ENCODE measurements at places on chromosomes 1 and 21.

DNA sequence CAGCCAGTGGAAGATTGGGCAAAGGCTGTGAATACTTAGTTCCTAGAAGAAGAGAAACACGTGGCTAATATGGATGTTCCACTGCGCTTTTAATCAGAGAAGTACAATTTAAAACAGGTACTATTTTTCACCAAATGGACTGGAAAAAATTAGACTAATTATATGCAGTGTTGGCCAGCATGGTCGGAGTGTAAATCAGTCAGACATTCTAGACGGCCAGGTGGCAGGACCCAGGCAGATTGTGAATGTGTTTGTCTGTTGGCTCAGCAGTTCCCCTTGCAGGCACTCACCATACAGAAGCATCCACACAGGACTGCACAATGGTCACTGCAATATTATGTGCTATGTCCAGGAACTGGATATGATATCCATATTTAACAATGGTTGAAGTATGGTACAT lies 23.9 kb upstream of the SLC25A34 start:
- DNase-seq = no peak

- DNase-seq = no peak
Observed at GRCh38 chr21:17554679-17555465, 42.0 kb downstream of the CXADR start.

DNA sequence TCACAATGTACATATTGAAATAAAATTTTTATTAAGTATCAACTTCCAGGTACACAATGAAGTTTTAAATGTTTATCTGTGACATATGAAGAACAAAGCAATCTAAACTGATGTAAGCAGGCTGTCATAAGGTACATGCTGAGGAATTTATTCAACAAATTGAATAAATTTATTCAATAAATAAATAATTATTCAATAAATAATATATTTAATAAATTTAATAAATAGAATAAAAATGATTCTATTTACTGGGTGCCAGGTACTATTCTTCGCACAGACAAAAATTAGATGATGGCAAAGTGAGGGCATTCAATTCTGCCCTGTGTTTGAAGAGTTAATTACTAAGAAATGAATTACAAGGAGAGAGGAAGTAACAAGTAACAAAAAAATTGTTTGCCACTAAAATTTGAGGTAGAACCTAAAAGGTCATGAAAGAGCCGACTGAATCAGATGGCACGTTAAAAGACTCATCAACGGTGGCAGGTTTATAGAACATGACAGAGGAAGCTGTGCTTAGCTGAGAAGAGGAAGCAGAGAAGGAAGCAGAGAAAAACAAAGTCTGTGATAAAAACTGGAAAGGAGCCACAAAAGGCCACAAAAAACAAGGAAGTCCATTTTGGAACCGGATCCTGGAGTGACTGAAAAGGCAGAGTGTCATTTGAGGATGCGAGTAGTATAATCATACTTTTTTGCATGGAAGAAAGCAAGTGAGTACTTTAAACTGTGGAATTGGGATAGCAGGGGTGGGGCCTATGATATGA lies 2.2 kb upstream of the USP24 start:
- DNase-seq = no peak

- no peak for DNase-seq
Observed at GRCh38 chr1:50955116-50955515, 5.0 kb downstream of the FAF1 start.

DNA sequence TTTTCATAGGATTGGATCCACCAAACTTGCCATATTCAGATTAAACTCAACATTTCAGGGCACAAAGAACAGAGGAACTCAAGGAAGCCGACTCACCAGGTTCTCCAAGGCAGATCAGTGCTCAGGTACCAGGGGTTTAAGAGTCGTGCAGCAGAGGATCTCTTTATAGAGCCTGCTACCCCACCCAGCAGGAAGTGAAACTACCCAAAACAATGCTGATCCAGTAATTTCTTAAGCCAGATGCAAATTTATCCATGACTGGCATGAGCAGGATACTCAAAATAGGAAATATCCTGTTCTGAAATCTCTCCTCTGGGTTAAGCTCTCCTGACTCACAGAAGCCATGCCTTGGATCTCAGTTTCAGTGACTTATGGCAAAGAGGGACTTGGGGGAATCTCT lies at the start of gene SPRR2A:
TSS of gene SPRR2A (minus strand) at position 138 of the 400 bp plus-strand sequence. CDS start 777 bp downstream, outside the sequence.
- no peak for DNase-seq

GRCh38 chr1:79079770-79080169 lies 73.2 kb upstream of the ADGRL4 start:
- peak; percentile 80 for DNase-seq

DNA sequence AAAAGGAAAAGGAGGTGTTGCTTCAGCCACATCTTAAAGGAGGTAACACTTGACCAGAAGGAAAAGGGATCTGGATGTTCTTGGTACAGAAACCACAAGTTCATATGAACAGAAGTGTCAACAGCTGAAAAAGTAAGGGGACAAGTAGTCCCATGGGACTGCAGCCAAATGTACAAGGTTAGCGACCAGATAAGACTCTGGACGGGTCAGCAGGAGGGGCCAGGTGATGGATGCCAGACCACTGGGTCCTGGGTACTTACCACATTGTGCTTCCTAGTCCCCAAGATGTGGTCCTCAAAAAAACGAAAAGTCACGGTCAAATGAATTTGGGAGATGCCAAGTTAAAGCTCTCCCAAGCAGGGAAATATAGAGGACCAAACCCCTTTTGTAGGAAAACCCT lies 16.6 kb upstream of the BMP8A start:
- DNase-seq = no peak

Measured in NCI-H226 (cell line).